Kidney epithelial cell (primary cell): ENCODE measurements at places on chromosomes 5 and 9. TPM values are rescaled to one million over a fixed set of nuclear protein-coding genes. Genes with fewer than 3 reads are reported as not detected.

The PCDHB5 gene
- total RNA-seq = 3.1 and 6.7 TPM in 2 replicates

The NXNL2 gene
- total RNA-seq = 0.55 and 4.3 TPM in 2 replicates

DNA sequence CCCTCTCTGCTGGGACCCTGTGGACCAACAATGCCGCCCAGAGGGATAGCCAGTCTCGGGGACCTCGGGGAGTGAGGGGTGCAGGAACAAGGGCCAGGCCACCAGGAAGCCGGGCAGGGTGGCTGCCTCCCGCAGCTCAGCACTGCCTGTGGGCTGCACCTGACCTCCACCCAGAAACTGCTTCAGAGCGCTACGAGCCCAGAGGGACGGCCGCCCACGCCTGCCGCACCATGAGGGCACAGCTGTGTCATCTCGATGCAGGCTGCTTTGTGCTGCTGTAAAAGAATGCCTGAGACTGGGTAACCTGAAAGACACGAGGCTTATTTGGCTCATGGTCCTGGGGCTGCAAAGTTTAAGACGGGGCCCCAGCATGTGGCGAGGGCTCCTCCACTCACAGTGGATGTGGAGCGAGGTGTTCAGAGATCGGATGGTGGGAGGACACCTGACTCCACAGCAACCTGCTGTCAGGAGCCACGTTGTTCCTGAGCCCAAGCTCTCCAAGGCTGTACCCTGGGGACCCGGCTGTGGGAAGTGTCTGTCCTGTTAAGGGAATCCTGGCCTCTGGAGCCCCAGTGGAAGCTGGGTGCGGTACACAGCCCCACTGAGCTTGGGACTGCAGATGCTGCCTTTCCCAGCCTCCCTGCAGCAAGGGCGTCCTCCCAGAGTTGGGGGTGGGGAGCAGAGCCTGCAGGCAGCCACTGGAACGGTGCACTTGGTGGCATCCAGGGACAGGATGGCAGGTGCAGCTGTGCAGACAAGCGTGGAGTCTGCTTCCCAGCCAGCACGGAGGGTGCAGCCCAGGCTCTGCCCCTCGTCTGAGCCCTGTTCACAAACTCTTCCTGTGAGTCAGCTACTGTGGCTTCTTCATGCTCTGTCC lies 11.8 kb upstream of the ZDHHC11 start:
- peak; percentile 23 for DNase-seq

- no peak for DNase-seq
Observed at GRCh38 chr5:172079876-172080275, 73.4 kb upstream of the FBXW11 start.

GRCh38 chr9:132077881-132078698 lies 1.6 kb downstream of the MED27 start:
- peak; percentile 41 for DNase-seq

GRCh38 chr9:97768746-97769145 lies 71.6 kb upstream of the XPA start:
- no peak for DNase-seq
